Esophagus mucosa (tissue), 1 donor: ENCODE measurements at places on chromosomes 6 and 20. TPM values are rescaled to one million over a fixed set of nuclear protein-coding genes. Genes with fewer than 3 reads are reported as not detected.

Gene ABHD16B
- total RNA-seq: not detected

Gene TNFRSF21
- 64.6 TPM for total RNA-seq

Gene NR2E1
- 0.08 TPM for total RNA-seq

Gene PNLDC1
- not detected for total RNA-seq

Gene CFAP61
- total RNA-seq: not detected

Gene BPIFA1
- total RNA-seq: not detected

Gene SPATS1
- not detected for total RNA-seq

Gene GABRR1
- total RNA-seq: 0.24 TPM

Gene LCA5
- 0.80 TPM for total RNA-seq

Gene SLC44A4
- 2.9 TPM for total RNA-seq

Gene EYS
- not detected for total RNA-seq

Gene DEFB127
- total RNA-seq: not detected

Gene LY6G6F
- not detected for total RNA-seq

Gene CCN6
- total RNA-seq: not detected

Gene EFCAB8
- total RNA-seq: 0.48 TPM

Gene CD109
- total RNA-seq: 60.2 TPM

Gene POLR1H
- 33.1 TPM for total RNA-seq

Gene ABHD12
- 29.4 TPM for total RNA-seq

Gene NKAIN2
- not detected for total RNA-seq

Gene CLPSL2
- not detected for total RNA-seq

Gene MANEA
- total RNA-seq: 8.4 TPM

Gene PROCR
- total RNA-seq: 8.1 TPM

Gene TP53TG5
- total RNA-seq: 0.36 TPM

Gene FGD2
- 9.8 TPM for total RNA-seq

Gene RAD21L1
- total RNA-seq: not detected

Gene HMGCLL1
- total RNA-seq: not detected

Gene NOTCH4
- 2.7 TPM for total RNA-seq

Gene OR2H2
- not detected for total RNA-seq

Gene WFDC6
- total RNA-seq: not detected

Gene ZNF831
- total RNA-seq: 0.28 TPM

Gene VGLL2
- total RNA-seq: not detected

Gene NRSN1
- total RNA-seq: not detected

Gene IFT52
- total RNA-seq: 15.3 TPM

Gene FHL5
- total RNA-seq: 1.8 TPM

Gene CTCFL
- total RNA-seq: not detected

Gene PRSS16
- total RNA-seq: 7.7 TPM

Gene SLC22A7
- not detected for total RNA-seq

Gene SNAP25
- 0.08 TPM for total RNA-seq

Gene PAQR8
- total RNA-seq: 3.5 TPM

Gene C6orf58
- not detected for total RNA-seq

Gene FILIP1
- 0.60 TPM for total RNA-seq

Gene SLC22A23
- 36.3 TPM for total RNA-seq

Gene DDX43
- 0.56 TPM for total RNA-seq

Gene PXDC1
- 7.2 TPM for total RNA-seq

Gene BANF2
- not detected for total RNA-seq

Gene SEMG1
- not detected for total RNA-seq

Gene ZNF343
- total RNA-seq: 7.6 TPM

Gene CLVS2
- total RNA-seq: not detected
